ENCODE measurements at places on chromosomes 13 and 19.

GRCh38 chr13:53241891-53242348, 213.3 kb downstream of the OLFM4 start:
- DNase-seq: no peak

GRCh38 chr19:6730941-6731670, 6.3 kb downstream of the GPR108 start:
- DNase-seq: no peak

DNA sequence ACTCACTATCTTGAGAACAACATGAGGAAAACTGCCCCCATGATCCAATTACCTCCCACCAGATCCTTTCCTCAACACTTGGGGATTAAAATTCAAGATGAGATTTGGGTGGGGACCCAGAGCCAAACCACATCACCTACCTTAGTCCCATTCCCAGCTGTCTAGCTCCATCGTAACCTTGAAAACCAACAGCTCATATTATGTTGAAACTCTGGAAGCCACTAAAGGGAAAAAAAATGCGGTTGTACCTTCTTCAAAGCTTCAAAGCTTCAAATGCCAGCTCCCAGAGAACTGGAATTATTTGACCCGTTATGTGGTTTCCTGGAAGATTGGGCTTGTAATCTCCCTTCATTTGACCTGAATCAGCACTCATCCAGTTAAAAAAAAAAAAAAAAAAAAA, 223.1 kb upstream of the GPC6 start:
- DNase-seq: no peak

DNA sequence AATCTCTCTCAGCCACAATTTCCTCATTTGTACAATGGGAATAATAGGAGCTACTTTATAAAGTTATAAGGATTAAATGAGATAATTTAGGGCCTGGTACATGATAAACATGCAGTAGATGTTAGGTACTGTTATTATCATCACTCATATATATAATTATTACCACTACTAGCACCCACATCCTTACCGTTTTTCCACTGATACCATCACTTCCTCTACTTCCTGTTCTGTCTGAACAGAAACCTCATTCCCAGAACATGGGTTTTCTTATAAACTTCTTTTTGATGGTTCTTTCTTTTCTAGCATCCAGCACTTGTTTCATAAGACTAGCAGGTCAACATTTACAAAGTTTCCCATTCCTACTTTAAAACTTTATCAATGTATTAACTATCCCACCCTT, 6.3 kb downstream of the CDADC1 start:
- DNase-seq: no peak

DNA sequence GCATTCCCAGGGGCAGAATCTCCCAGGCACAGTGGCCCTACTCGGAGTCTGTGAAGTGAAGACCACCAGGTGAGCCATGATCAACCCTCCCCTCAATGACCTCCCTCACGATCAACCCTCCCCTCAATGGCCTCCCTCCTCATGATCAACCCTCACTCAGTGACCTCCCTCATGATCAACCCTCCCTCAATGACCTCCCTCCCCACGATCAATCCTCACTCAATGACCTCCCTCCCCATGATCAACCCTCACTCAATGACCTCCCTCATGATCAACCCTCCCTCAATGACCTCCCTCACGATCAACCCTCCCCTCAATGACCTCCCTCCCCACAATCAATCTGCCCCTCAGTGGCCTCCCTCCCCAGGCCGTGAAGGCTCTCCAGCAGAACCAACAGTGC, 32.1 kb downstream of the SBNO2 start:
- no peak for DNase-seq

GRCh38 chr13:49625392-49626079, 2.8 kb upstream of the ARL11 start:
- DNase-seq: no peak

DNA sequence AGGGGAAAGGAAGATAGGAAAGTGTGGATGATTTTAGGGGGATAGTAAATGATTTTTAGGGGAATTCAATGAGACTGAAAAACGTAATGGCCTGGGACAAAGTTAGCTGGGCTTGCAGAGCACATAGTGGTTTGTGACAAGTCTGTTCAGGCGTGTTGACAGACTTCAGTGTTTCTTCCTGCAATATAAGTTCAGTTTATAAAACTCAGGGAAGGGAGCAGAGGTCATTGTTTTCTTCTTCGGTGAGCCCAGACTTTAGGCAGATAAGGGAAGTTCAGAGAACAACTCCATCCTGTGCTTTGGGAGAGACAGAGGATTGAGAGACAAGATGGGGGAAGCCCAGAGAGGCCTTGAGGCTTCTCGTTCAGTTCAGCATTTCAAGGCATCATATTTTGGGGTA, 45.2 kb upstream of the SLC7A1 start:
- no peak for DNase-seq

Data from EH (cell line).